ENCODE measurements at places on chromosomes 12 and 14.

DNA sequence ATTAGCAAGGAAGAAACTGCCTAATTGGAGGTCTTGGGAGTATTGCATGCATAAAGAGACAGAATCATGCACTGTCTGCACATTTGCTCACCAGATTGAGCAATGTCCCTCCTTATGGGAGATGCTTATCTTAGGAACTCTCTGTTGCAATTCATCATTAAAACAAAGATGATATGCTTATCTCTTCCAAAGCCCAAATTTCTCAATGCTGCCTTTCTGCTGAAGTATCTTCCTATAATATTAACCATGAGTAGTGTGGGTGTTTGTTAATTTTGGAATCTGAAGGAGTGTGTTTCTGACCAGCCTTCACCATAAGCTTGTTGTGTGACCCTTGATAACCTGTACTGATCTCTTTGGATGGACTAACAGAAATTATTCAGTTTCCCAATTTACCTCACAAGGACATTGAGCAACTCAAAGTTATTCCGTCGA lies 1257.6 kb upstream of the FLRT2 start:
- no peak for DNase-seq
- no peaks in the 10 kb centered on the region for H3K4me1 ChIP-seq
- H3K27ac ChIP-seq: no peak overlapping the region
- no peak overlapping the region for H3K4me3 ChIP-seq

- DNase-seq: no peak
- H3K4me1 ChIP-seq: no peaks in the 10 kb centered on the region
- no peak overlapping the region for H3K4me3 ChIP-seq
- no peaks in the 10 kb centered on the region for H3K36me3 ChIP-seq
- H3K27ac ChIP-seq: no peak overlapping the region
Measured at GRCh38 chr12:70258605-70259403, 15.6 kb downstream of the CNOT2 start.

GRCh38 chr14:96584199-96584906 lies 82.2 kb downstream of the PAPOLA start:
- H3K27me3 ChIP-seq: no peaks in the 10 kb centered on the region
- no peak overlapping the region for H3K4me3 ChIP-seq
- peak; percentile 39 for DNase-seq
- no peaks in the 10 kb centered on the region for H3K36me3 ChIP-seq
- no peak overlapping the region for H3K27ac ChIP-seq

GRCh38 chr12:30764251-30764650 lies 9.5 kb upstream of the CAPRIN2 start:
- DNase-seq: no peak
- no peaks in the 10 kb centered on the region for H3K4me1 ChIP-seq
- no peaks in the 10 kb centered on the region for H3K27me3 ChIP-seq
- H3K36me3 ChIP-seq: no peaks in the 10 kb centered on the region
- H3K4me3 ChIP-seq: no peak overlapping the region
- H3K27ac ChIP-seq: no peak overlapping the region

DNA sequence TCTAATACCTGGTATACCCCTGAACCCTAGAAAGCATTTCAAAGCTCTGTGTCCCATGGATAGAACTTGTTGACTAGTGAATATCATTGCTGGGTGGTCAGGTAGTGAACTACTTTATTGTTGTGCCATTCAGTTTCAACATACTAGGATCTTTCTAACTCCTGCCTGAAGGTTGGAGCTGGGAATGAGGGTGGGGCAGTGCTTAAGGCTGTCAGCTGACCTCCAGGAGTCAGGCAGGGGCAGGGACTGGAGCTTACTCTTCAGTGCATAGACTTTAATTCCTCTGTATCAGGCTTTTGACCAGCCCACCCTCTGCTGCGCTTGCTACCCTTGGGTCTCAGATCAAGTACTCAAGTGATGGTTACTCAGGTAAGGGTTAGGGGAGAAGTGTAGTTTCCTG lies 102.6 kb upstream of the RFX4 start:
- no peak overlapping the region for H3K27ac ChIP-seq
- H3K4me1 ChIP-seq: no peaks in the 10 kb centered on the region
- no peak overlapping the region for H3K4me3 ChIP-seq

DNA sequence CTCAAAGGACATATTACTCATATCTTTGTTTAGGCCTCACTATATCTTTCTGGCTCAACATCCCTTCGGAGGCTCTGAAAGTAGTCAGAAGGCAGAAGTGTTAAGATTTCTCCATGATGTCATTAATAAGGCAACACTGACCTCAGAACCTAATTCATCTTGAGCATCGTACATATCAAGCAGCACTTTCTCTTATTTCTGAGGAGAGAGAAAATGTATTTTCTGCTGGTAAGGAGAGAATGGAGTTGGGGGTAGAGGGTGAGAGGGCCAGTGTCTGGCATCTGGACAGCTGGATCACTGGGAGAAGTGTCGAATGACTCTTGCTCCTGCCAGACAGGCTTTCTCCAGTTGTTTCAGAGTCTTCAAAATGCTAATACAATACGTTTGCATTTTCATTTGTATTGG lies 213.2 kb upstream of the PRICKLE1 start:
- DNase-seq: no peak
- 0 out of 2 replicates have a peak, but pooled peaks cover 2% of the 10 kb centered on the region for H3K4me1 ChIP-seq
- no peaks in the 10 kb centered on the region for H3K27me3 ChIP-seq
- no peaks in the 10 kb centered on the region for H3K36me3 ChIP-seq
- no peak overlapping the region for H3K4me3 ChIP-seq

DNA sequence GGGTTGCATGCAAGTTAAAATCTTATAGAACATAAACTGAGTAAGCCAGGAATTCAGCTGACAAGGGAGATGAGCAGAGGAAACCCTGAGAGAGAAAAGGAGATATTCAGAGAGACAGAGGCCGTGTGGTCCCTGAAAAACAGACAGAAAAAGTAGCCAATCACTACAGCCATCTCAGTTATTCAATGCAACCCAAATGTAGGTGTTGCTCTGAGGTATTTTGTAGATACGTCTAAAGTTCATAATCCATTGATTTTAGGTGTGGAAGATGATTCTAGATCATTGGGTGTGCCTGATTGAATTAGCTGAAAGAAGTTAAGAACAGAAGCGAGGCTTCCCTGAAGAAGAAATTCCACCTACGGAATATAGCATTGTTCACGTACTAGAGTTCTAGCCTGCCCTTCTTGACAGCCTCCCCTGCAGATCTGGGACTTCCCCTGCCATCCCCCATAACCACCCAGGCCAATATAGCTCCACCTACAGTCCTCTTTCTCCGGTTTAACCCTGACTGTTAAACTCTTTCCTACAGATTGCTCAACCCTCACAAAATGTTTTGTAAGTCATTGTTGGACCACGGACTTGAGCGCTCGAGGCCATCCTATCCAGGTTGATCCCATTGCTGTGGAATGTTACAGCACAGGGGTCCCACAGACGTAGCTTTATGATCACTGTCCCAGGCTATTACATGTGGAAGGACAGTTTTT lies 21.7 kb downstream of the AICDA start:
- H3K4me1 ChIP-seq: peaks cover 5% of the 10 kb centered on the region
- no peaks in the 10 kb centered on the region for H3K27me3 ChIP-seq
- H3K36me3 ChIP-seq: no peaks in the 10 kb centered on the region
- H3K4me3 ChIP-seq: no peak overlapping the region

DNA sequence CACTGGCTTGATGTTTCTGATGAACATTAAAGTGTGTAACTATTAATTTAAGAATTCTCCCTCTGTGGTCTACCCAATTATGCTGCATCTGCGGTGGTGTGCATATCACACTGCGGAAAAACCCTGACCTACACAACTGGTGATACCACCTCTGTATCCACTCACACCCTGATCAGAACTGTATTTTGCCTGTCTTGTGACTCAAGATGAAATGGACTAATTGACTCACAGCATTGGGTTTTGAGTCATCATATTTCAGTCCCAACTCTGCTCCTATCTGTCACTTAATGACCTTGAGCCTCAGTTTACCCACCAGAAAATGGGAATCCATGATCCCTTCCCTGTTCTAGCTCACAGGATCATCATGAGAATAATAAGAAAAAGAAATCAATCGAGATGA lies 65.6 kb downstream of the NUAK1 start:
- H3K27ac ChIP-seq: no peak overlapping the region
- no peaks in the 10 kb centered on the region for H3K27me3 ChIP-seq
- no peak overlapping the region for H3K4me3 ChIP-seq

DNA sequence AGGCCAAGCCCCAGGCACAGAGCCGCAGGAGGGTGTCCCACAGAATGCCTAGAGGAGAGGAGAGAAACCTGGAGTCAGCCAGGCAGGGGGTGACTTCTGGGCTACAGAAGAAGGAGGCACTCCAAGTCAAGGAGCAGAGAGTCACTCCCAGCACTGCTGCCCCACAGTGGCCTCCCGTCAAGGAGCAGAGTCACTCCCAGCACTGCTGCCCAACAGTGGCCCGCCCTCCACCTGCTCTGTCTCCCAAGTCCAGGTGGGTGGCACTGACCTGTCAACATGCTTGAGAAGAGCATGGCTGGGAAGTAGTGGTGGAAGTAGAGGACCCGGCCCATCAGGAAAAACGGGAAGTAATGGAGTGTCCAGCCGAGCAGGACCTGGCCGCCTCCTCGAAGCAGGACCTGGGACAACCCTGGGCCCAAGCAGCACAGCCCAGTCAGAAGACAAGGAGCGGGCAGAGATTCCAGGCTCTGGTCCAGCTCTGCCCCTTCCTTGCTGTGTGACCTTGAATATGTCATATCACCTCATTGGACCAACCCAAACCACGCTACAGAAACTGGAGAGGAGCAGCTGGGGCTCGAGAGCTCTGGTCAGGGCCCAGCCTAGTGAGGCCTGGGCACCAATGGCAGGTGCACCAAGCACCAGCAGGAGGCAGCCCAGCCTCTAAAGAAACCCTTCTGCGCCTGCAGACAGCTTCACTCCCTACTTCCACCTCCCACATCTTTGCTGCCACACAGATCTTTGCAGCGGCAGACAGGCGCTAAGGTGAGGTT lies 7.6 kb upstream of the NGB start:
- H3K27me3 ChIP-seq: no peaks in the 10 kb centered on the region
- H3K27ac ChIP-seq: no peak overlapping the region
- no peaks in the 10 kb centered on the region for H3K36me3 ChIP-seq
- 0 out of 2 replicates have a peak, but pooled peaks cover 1% of the 10 kb centered on the region for H3K4me1 ChIP-seq
- DNase-seq: no peak
- no peak overlapping the region for H3K4me3 ChIP-seq

- no peaks in the 10 kb centered on the region for H3K4me1 ChIP-seq
- H3K27ac ChIP-seq: no peak overlapping the region
- H3K4me3 ChIP-seq: no peak overlapping the region
- no peaks in the 10 kb centered on the region for H3K36me3 ChIP-seq
- H3K27me3 ChIP-seq: no peaks in the 10 kb centered on the region
Measured at GRCh38 chr12:116313194-116313927, 35.9 kb upstream of the MED13L start.

GRCh38 chr14:61927060-61927459 lies 164.8 kb downstream of the SNAPC1 start:
- H3K4me3 ChIP-seq: no peak overlapping the region
- H3K36me3 ChIP-seq: no peaks in the 10 kb centered on the region
- H3K27me3 ChIP-seq: no peaks in the 10 kb centered on the region
- H3K27ac ChIP-seq: no peak overlapping the region
- H3K4me1 ChIP-seq: peaks cover 3% of the 10 kb centered on the region

GRCh38 chr12:89351489-89352241 lies 636 bp downstream of the DUSP6 start:
- H3K27ac ChIP-seq: no peak overlapping the region
- DNase-seq: no peak
- peaks cover 20% of the 10 kb centered on the region for H3K27me3 ChIP-seq
- H3K4me1 ChIP-seq: peaks cover 4% of the 10 kb centered on the region
- peak overlapping the region; percentile 57 for H3K4me3 ChIP-seq
